ENCODE measurements at places on chromosomes 13 and 19.

DNA sequence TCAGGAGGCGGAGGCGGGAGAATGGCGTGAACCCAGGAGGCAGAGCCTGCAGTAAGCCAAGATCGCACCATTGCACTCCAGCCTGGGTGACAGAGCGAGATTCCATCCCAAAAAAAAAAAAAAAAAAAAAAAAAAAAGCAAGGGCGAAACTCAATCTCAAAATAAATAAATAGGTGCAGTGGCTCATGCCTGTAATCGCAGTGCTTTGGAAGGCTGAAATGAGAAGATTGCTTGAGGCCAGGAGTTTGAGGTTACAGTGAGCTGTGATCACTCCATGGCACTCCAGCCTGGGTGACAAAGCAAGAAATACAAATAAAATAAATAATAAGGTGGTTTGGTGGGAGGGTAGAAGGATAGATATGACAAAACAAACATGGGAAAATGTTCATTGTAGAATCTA, 39.0 kb upstream of the CYP2S1 start:
- DNase-seq, result no peak

DNA sequence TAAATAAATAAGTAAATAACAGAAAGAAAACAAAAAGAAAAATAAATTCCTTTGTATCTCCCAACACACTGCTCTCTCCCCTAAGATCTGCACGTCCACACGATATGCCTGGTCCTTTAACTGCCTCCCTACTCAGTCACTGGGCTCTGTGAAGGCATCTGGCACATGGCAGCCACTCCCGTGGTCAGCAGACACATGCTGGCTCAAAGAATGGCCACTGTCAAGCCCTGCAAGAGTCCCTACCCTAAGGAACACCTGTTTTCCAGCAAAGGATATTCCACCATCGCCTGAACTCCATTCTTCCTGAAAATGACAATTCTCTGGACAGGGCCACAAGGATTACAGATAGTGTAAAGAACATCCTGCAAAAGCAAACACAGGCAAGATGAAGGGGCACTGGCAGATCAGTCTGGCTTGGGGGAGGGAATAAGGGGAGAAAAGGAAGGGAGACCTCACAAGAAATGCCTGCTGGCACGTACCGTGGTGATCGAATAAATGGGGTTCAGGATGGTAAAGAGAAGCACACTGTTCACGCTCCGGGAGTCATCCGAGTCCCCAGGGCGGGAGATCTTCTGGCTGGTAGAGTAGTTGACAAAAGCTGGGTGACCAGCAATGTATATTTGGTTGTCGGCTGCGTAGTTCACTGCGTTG, 4.3 kb downstream of the HNRNPL start:
- no peak for DNase-seq

DNA sequence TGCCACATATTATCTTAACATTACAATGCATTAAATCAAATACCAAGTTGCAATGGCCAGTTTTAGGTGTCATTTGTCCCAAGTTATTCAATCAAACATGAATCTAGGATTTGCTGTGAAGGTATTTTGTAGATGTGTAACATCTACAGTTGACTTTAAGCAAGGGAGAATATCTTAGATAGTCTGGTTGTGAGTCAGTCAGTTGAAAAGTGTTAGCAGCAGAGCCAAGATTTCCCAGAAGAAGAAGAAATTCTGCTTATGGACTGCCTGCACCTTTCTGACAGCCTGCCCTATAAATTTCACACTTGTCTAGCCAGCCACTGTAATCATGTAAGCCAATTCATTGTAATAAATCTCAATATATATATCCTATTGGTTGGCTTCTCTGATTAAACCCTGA, 41.3 kb upstream of the INTS6 start:
- DNase-seq, result no peak

DNA sequence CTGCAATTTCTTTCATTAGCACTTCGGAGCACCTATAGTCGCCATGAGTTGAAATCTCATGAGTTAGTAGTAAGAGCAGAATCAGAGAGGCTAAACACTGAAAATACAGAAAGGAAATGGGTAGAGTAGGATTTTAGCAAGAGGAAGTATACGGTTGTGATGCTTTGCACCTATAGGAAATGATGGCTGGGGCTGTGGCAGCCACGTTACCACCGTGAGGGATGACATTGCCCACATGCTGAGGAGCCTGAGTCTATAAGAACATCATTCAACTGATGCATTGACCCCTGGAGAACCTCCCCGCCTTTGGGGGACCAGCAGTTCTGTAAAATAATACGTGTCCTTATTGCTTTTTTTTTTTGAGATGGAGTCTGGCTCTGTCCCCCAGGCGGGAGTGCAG, 20.4 kb downstream of the FAM187B start:
- DNase-seq, result no peak

GRCh38 chr19:8607386-8607785, 3.1 kb downstream of the ADAMTS10 start:
- no peak for DNase-seq

DNA sequence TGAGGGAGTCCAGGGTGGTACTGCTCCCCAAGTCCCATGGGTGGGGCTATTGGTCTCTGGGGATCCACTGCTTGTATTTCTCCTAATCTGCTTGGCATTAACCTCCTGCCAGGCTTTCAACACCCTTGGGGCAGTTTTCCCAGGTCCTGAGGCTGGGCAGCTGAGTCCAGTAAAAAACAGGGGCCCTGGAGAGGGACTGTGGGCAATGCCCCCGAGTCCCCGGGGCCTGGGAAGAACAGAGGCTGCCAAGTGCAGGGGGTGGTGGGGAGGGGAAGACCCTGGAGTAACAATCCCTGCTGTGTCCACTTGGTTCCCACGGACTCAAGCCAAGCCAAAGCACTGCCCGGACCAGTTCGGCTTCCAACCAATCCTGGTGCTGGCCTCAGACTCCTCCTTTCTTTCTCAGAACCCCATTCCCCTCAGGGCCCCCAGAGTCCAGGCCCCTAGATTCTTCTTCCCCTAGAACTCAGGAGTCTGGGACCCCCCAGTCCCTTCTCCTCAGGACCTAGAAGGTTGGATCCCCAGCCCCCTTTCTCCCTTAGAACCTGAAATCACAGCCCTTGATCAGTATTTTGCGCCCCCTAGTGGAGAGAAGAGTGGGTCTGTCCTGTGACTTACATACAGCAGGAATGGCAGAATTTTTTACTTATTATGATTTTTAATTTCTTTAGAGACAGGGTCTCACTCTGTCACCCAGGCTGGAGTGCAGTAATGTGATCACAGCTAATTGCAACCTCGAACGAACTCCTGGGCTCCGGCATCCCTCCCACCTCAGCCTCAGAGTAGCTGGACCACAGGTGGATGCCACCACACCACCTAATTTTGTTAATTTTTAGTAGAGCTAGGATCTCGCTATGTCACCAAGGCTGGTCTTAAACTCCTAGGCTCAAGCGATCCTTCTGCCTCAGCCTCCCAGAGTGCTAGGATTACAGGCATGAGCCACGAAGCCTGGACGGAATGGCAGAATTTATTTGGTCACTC, 3.7 kb upstream of the CLPTM1 start:
- DNase-seq, result peak; percentile 86

Measured in amniotic stem cell (primary cell).